ENCODE measurements at places on chromosomes 12 and 14.

GRCh38 chr12:12891080-12891880, at the start of gene GPRC5A:
TSS of gene GPRC5A (plus strand) at chr12:12891562. CDS start at chr12:12908250, 16,688 bp downstream.
- DNase-seq = peak; percentile 8

- peak; percentile 50 for DNase-seq
These were observed 248.3 kb downstream of the PHLDA1 start for GRCh38 chr12:75783093-75783877.

- DNase-seq = no peak
These were observed 102.1 kb downstream of the DENND5B start for GRCh38 chr12:31488737-31489338.

GRCh38 chr14:68241862-68242487, 422.4 kb downstream of the RAD51B start:
- DNase-seq = no peak

GRCh38 chr14:91420686-91421085, 3.1 kb upstream of the CCDC88C start:
- no peak for DNase-seq

- DNase-seq = no peak
These were observed 515.6 kb downstream of the FOXG1 start for GRCh38 chr14:29282169-29282568.

GRCh38 chr12:69880571-69880970, 55.5 kb downstream of the MYRFL start:
- peak; percentile 15 for DNase-seq

DNA sequence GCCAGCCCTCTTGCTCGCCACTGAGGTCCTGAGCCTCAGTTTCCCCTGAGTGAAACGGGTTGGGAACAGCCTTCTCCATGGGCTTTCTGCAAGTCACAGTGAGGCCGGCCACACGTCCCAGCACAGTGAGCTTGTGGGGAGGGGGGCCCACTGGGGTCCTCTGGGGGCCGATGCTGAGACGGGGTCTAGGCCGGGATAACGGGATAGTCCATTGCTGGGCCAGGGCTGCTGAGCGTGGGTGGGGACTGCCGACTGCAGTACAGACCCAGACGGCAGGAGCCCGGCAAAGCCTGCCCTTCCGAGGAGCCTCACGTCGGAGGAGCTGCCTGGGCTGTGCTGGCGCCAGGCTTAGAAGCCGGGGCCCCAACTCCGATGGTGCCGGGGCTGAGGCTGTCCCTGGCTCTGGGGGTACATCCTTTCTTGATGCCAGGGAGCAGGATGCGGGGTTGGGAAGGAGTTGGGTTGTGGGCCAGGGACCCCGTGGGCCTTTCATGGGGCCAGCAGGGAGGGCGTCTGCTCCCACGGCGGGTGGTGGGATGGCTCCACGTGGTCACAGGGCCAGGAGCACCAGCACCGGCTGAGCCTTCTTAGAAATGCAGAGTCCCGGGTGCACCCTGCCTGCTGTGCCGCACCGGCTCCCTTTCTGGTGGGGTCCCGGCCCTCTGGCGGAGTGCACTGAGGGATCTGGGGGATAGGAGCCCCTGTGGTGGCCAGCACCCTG, 24.2 kb downstream of the NOC4L start:
- DNase-seq = no peak

DNA sequence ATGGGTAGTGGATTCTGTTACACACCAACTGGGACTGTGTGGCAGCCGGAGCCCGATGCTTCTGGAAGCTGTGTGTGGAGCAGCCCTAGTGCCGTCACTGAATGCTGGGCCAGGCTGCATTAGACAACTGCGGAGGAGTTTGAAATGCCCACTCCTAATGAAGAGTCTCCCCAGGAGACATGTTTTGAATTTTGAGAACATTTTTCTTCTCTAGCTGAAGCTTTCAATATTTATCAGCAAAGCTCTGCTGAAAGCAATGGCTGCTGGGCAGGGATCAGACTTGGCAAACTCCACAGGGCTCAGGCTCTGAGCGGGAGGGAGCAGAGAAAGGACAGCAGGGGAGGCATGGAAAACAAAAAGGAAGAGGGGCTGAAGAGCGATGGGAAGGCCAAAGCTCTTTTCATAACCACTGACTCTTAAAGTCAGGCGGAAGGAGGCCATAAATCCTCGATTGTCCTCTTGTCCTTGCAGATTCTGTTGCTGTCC, 189.1 kb downstream of the MON2 start:
- DNase-seq = no peak

DNA sequence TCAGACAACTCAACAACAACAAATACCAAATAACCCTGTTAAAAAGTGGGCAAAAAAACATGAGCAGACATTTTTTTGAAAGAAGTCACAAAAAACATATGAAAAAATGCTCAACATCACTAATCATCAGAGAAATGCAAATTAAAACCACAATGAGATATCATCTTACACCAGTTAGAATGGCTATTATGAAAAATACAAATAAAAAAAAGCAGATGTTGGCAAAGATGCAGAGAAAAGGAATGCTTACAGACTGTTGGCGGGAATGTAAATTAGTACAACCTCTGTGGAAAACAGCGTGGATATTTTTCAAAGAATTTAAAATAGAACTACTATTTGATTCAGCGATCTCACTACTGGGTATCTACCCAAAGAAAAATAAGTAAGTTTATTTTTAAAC, 114.0 kb downstream of the SLC38A4 start:
- no peak for DNase-seq

- DNase-seq = no peak
These were observed 17.1 kb downstream of the PDZRN4 start for GRCh38 chr12:41205070-41205709.

DNA sequence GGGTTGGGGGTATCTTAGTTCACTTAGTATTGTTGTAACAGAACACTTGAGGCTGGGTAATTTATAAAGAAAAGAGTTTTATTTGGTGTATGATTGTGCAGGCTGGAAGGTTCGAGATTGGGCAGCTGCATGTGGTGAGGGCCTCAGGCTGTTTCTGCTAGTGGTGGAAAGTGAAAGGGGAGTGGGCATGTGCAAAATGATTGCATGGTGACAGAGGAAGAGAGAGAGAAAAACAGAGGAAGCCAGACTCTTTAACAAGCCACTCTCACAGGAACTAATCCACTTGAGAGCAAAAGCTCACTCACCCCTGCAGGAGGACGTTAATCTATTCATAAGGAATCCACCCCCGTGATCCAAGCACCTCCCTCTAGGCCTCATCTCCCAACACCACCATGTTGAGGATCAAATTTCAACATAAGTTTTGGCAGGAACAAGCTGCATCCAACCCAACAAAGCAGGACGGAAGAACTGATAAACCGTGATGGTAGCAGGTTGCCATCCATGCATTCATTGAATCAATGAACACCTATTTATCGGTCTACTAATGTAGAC, 165.0 kb upstream of the GZMB start:
- DNase-seq = peak; percentile 7

DNA sequence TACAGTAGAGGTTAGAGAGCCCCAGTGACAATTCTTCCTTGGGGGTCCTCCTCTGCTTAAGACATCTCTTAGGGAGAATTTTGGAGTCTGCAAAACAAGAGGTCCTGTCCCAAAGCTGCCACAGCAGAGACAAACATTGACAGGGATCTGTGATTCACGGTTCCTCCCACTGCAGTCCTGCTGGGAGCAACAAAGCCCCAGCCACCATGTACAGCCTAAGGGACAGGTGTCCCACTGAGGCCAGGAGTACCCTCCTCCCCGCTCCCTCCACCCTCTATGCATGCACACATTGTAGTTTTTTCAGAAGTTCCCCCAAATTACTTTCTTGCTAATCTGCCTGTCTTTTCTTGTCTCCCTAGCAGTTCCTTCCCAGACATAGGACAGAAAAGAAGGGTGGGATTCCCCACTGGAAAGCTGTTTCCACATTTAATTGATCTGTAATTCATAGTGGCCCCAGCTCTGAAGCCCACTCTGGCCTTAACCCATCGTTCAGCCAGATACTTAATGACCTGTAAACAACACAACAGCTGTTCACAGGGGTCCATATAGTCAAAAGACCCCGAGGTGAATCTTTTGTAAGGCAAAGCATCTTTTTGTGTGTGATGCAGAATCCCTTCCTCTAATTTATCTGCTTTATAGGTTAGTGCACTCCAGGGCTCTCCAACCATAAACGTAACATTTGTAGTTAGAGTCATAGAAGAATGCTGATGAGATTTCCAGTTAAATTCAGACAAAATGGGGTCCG, 13.9 kb upstream of the PRICKLE1 start:
- DNase-seq = no peak

DNA sequence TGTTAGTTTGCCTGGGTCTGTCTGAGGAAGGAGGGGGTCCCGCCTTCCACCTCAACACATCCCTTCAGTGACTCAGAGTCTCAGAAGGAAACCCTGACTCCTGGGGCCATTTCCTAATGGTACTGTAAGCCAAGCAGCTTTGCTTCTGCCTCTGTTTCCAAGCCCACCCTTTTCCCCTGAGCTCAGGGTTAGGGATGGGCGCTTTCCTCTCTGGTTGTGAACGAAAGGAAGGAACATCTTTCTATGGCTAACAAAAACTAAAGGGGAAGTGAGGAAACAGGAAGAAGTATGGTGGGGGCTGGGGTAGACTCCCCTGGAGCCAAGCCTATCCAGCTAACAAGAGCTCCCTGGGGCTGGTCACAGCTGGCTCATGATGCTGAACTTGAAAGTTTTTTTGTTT, 11.6 kb upstream of the UNC119B start:
- no peak for DNase-seq

DNA sequence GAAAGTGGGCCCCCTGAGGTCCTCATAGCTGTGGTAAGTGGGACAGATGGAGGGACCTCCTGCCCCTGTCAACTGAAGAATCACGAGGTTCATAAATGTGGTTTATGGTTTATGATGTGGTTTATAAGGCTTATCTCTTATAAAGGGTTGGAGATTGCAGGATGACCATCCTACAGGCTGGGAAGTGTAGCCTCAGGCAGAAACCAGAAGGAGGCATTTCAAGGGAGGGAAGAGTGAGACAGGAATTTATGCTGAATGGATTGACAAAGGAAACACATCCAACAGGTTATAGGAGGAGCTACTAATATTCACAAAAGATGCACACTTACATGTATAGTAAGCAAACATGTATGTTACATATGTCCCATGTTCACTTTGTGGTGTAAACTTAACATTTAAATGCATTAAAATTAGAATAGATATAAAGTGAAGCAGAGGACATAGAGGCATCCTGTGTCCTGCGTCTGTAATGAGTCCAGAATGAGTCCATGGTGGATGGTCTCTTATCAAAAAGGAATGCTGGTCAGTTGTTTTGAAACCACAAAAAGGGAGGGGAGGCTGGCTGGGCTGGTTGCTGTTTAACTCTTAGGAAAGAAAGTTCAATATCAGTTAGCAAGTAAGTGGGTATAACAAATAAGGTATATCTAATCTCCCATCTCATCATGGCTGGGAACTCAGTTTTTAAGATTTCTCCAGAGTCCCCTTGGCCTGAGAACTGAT, 149.0 kb upstream of the RMST start:
- no peak for DNase-seq

- DNase-seq = no peak
These were observed 29.4 kb downstream of the SCN8A start for GRCh38 chr12:51620448-51620847.

GRCh38 chr12:127773520-127773919, 493.4 kb upstream of the TMEM132C start:
- DNase-seq = peak; percentile 79

GRCh38 chr12:121970581-121971300, 50.9 kb upstream of the BCL7A start:
- DNase-seq = no peak

DNA sequence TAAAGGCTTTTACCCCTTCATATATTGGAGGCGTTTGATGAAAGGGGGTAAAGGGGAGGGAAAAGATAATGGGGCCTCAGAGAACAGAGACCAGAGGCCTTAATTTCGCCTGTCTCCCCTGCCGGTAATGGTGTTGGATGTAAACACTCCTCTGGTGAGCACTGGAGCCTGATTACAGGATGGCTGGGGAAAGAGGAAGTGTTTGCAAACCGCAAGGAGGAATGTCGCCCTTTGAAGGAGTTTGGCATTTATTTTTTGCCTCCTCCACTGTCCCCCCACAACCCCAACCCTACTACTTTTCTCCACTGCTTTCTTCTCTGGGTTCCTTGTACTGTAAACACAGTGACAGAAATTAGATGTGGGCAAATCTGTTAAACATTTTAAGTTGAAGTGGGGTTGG, 211.9 kb upstream of the TBX3 start:
- DNase-seq = no peak

GRCh38 chr12:109720152-109720856, 6.7 kb downstream of the FAM222A start:
- DNase-seq = no peak

- DNase-seq = no peak
These were observed 42.2 kb downstream of the EP400 start for GRCh38 chr12:131991816-131992430.

GRCh38 chr12:28937196-28937595, 211.9 kb upstream of the FAR2 start:
- DNase-seq = no peak

- DNase-seq = no peak
These were observed 65.5 kb downstream of the NOC4L start for GRCh38 chr12:132209619-132210222.

GRCh38 chr14:32786886-32787285, 151.8 kb upstream of the NPAS3 start:
- no peak for DNase-seq

DNA sequence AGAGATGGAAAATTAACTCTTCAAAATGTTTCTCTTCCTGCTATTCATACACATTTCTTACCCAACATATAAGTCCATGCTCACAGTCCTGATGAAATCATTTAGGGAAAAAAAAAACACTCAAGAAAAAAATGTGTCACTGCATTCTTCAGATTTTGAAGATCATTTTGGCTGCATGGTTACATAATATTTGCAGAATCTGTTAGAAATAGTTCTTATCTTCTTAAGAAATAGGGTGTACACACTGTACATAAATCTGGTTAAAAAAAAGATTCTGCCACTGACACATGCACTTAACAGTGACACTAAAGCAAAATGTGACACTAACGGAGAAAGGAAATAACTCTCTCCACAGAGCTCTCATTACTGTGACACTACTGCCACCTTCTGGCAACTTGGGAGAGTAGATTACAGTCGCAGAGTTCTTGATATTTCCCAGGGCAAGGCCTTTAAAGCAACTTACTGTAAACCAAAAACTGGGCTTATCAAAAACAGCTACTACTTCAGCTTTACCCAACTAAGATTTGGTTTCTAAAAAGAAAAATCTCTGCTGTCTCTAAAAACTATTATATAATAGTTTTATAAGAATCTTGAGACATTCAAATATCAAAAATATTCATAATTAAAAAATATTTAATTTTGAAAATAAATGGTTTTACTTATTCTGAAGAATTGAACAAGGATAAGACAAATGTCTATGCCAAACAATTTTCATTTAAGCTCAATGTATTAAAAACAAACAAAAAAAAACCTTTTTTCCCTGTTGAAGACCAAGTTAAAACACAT, 65.0 kb downstream of the SETD3 start:
- DNase-seq = peak; percentile 92

Measured in NCI-H510A treated with DMSO at 0.1 percent for 48 hours (cell line).